Daoy (cell line): ENCODE measurements at places on chromosomes 12 and 14.

- DNase-seq, result peak; percentile 86
These were observed 35.5 kb upstream of the TSPAN9 start for GRCh38 chr12:3041558-3042164.

DNA sequence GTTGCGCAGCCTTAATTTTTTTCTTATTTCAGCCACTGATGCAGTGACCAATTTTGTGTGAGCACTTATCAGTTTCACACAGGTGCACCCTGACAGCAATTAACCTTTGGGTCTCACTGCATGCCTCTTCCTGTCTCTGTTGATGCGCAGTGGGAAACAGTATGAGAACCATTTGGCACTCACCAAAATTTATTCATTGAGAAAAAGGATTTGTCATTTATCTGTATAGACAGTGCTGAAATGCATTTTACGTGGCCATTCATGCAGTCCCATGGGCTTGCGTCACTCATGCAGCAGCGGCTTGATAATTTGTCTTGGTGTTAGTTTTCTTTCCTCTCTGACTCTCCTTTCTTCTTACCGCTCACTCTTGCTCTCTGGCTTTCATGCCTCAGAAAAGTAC lies 157.5 kb downstream of the C12orf75 start:
- DNase-seq, result no peak

DNA sequence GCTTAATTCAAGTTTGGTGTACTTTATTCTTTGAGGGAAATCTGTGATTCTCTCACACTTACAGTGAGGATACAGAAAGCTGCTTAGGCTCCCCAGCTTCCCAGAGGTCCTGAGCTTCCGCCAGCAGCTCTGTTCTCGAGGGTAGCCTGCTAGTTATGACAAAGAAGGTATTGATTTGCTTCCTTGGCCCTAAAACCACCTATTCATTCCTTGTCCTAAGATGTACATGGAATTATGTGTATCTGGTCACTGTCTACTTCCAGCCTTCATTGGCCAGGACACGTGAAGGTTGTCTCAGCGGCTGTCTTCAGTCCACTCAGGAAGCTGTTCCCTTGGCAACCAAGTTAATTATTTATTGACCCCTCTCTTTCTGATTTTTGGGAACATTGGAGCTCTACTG lies 55.7 kb downstream of the GALNT8 start:
- DNase-seq, result no peak

DNA sequence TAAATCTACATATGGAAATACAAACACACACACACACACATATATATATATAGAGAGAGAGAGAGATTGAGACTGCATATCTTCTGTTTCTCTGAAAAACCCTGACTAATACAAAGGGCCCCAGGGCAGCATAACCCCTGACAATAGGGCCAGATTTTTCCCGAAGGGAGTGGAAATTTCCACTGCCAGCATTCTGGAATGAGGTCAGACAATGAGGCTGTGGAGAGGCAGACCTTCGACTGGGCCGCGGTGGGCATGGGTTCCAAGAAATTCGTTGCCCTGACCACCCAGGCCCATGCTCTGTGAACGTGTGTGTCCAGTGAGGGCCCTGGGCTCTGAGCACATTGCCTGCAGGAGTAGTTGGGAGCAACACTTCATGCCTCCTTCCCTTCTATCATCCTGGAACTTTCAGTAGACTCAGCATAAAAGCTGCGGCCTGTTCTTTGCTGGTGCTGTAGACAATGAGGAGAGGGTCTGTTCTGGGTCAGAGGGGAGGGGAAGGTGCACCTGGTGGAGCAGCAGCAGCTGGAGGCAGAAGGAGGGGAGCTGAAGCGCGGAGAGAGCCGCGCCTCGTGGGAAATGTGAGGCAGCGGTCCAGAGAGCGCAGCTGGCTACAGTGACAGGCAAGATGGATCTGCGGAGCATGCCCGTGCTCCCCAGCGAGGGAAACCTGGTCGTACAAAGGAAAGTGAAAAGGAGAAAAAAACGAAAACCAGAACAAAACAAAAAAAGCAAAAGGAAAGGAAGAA lies 25.6 kb upstream of the CCDC60 start:
- DNase-seq, result no peak

DNA sequence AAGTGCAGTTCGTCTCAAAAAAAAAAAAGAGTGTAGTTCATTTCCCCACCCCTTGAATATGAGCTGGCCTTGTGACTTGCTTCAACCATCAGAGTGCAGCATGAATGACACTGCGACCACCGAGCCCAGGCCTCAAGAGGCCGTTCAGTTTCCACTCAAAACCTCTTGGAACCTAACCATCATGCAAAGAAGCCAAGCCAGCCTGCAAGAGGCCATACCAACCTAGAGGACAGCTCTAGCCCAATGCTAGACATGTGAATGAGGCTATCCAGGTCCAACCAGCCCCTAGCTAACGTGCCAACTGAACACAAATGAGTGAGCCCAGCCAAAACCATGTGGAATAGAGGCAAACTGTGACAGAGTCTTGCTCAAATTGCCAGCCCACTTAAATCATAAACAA lies 29.7 kb downstream of the R3HDM2 start:
- DNase-seq, result no peak

DNA sequence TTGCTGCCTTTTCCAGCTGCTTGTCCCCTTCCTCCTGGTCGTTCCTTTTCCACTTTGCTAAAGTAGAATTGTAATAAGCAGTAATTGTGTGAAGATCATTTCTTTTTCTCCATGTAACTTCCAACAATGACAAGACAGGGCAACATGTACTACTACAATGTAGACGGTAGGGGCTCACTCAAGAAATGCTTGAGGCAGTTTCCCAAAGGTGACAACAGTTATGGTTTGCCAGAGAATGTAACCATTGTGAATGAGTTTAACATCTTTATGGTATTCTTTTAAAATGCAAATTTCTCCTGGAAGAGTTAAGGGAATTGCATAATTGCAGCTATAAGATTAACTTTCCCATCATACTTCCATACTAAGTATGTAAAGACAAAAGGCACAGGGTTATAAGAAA lies 23.8 kb upstream of the PHLDA1 start:
- no peak for DNase-seq

- no peak for DNase-seq
These were observed 274.9 kb upstream of the RTL1 start for GRCh38 chr14:101178184-101179072.

DNA sequence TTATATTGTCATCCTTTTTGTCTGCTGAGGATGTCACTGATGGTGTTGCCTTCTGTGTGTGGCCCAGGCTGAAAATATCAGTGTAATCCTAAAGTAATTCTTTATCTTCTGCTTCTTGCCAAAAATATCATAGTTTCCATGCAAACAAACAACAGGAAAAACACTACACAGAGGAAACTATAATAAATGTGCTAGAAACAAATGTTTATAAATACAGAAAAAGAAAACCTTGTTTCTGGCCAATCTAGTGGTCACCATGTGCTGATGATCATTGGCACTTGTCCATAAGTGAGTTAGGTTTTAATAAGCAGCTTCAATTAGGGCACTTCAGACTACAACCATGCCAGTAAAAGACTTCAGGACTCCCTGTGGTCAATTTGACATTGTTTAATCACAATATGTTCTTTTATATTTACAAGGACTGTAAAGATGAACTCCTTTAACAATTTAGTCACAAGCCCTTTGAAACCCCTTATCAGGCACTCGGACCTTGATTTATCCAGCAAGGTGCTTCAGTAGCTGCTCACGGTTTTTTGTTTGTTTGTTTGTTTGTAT lies 124.8 kb downstream of the TMTC3 start:
- DNase-seq, result no peak

DNA sequence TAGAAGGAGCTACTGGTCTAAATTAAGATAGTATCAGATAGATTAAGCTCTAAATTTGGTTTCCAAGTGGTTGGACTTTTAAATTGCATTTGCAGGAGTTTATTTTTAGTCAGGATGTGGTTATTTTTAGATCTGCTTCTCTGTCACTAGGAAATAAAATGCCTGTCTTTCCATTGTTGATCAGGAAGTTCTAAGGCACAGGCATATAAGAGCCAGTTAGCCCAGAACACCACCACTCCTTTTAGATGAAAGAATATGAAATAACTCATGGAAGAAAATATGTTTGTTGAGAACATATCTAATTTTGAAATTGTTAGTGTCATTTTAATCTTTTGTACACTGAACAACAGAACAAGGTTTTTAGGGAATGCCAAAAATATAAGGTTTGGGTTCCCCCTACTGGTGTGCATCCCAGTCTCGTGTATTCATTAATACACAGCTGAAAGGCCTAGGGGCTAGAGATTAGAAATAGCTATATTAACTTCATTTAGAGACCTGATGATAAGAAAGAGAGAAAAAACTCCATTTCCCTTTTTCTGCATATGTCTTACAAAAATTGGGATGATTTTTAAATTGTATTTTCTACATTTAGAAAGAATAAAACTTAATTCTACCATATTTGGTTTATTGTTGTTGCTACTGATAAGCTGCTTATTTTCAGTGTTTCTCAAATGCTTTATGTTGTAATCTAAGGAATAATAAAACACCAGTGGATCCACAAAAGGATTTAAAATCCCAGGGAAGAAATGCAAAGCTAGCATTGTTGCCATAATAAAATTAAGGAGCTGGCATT lies 67.2 kb downstream of the RIC8B start:
- DNase-seq, result peak; percentile 23
